Activated CD4-positive, alpha-beta T cell treated with anti-CD3 and anti-CD28 coated beads, Interleukin-2, amount 50 U/mL, for 24 hours (primary cell): ENCODE measurements at places on chromosomes 4 and X.
A peak's percentile ranks its signal among the peaks of the same experiment; 100 is the strongest.

DNA sequence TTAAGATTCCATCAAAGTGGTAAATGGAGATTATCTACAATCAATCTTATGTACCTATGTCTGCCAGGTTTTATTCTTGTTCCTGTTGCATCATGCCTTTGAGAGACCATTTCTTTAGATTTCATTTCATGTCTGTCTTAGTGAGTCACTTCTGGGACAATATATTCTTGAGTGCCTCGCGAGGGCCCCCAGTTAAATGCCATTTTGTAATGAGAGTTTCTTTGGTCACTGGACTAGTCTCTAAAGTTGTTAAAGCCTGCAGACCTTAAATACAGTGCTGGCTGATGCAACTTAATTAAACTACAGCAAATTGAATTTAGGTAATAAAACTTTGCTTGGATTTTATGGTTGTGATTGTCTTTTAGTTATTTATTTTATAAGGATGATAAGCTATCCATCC, 87.2 kb upstream of the PITX2 start:
- DNase-seq: no peak

- no peak for DNase-seq
Observed at GRCh38 chrX:13923289-13923688, 106.4 kb upstream of the GPM6B start.

DNA sequence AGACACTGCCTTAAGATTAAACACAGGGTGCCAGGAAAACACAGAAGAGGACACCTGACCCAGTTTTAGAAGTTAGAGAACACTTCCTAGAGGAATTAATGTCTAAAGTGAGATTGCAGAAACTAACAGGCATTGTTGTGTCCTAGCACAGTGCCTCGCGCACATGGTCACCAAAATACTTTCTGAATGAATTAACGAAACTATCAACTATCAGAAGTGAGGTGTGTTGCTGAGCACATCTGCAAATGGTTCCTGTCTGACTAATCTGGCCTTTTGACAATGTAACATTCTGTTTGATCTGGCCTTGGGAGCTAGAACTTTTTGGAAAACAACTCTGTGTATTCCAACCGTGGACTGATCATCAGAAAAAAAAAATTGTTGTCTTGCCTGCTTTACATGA, 556.8 kb upstream of the LCORL start:
- no peak for DNase-seq

- DNase-seq: peak; percentile 54
Observed at GRCh38 chrX:19785647-19786046, 101.8 kb downstream of the SH3KBP1 start.

DNA sequence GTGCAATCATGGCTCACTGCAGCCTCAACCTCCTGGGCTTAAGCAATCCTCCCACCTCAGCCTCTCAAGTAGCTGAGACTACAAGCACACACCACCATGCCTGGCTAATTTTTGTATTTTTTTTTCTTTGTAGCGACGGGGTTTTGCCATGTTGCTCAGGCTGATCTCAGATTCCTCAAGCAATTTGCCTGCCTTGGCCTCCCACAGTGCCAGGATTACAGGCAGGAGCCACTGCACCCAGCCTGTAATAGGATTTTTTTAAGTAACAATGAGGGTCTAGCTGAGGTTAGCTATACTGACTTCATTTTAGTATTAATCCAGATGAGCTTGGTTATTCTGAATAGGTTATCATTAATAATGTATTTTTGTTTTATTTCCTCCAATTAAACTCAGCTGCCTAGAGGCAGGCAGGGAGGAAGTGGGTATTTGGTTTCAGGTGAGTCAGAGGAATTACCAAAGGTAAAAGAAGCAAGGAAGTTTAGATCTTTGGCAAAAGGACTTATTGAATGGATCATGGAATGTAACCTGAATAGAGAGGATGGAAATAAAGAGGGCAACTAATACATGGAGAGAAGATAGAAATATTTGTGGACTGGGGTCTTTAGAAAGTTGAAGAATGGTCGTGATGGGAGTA, 1023.3 kb upstream of the TENM3 start:
- DNase-seq: no peak

- no peak for DNase-seq
Observed at GRCh38 chr4:68569466-68570121, 6.5 kb downstream of the UGT2B17 start.

DNA sequence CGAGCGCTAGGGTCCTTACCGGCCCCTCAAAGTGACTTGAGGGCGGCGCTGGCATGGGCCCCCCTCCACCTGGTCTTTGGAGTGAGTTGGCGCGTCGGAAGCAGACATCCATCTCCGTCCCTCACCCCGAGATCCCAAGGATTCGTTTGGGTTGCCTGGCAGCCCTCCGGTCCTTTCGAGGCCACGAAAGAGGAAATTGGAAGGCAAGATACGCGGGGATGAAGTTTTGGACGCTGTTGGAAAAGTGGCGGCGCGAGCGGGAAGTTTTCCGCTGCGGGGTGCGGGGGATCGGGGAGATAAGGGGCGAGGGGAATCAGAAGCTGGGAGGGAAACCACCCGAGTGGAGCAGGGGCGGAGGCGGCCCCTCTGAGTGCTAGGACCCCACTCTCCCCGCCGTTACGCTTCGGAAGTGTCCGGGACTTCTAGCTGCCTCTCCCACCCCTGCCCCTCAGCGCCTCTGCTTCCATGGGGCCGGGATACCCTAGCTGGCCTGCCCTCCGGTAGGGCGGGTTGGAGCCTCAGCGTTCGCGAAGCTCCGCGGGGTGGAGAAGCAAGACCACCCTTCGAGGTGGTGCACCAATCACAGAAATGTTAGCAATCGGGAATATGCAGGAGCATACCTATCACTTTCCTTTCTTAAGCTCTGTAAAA, 57.8 kb downstream of the FRMPD3 start:
- DNase-seq: no peak
